ENCODE measurements at places on chromosomes 6 and 20.

DNA sequence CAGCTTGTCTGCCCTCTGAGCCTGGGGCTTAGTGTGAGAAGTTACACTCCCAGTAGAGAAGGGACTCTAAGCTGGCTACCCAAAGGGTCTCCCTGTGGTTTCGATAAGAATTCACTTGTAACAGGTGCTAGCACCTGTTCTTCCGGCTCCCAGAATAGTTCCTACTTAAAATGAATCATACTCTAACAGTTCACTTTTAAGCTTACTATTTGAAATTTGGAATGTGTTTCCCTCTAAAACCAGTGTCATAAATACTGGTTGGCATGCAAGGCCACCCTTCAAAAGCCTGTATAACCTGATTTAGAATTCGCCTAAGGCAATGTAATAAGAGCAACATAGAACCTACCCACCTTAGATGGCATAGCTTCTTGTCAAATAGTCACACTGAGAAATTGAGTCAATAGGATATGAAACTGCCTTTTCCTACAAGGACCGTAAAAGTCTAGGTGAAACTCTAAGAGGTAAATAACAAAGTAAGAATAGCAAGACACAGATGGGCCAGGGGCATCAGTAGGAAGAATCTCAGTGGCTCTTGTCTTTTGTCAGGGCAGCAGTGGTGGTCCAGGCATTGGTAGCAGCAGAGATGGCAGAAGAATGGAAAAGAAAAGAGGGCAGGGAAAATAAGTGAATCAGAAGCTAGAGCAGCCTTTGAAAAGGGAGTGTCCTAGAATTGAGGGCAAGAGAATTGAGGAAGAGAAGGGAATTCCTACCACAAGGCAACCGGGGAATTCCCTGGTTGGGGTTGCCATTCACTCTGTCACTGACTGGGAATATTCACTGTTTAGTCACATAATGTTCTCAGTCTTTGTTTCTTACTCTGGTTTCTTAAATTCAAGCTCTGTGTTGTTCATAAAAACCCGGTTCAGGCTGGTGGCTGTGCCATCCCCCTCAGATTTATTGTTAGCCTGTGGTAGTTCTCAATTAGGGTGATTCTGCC is 91.5 kb downstream of the HIVEP2 start:
- no peak for DNase-seq

- DNase-seq, result no peak
These were observed 53.3 kb downstream of the MYB start for GRCh38 chr6:135234492-135234780.

DNA sequence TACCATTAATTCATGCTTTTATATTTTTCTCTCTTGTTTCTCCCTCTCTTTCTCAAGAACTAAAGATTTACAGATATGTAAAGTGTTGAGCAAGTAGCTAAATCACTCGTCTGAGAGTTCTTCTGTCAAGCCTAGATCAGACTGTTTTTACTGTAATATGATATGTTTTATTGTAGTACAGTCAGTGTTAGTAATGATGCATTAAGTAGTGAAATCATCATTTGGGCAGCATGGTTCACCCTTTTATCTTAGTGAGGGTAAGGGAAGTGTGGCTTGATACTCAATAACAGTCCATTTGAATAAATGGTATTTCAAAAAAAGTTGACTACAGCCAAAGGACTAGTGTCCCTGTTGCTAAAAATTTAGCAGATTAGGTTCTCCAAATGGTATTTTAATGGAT is 9.2 kb downstream of the CYB5R4 start:
- DNase-seq, result no peak

DNA sequence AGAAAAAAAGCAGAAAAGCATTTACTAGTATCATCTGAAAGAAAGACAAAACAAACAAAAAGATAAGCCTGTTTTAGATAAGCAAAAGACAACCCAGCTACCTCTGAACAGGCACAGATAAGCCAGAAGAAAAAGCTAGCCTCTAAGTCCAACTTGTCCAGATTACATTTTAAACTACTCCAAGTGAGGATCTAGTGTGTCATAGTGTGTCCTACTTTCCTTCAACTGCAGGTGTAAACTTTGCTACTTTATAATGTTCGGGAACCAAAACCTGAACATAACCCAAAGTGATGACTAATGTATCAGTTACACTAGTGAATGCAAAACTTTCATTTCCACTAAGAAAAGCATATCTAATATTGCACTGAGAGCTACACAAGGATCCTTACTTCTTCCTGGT is 19.5 kb downstream of the ADNP start:
- no peak for DNase-seq

DNA sequence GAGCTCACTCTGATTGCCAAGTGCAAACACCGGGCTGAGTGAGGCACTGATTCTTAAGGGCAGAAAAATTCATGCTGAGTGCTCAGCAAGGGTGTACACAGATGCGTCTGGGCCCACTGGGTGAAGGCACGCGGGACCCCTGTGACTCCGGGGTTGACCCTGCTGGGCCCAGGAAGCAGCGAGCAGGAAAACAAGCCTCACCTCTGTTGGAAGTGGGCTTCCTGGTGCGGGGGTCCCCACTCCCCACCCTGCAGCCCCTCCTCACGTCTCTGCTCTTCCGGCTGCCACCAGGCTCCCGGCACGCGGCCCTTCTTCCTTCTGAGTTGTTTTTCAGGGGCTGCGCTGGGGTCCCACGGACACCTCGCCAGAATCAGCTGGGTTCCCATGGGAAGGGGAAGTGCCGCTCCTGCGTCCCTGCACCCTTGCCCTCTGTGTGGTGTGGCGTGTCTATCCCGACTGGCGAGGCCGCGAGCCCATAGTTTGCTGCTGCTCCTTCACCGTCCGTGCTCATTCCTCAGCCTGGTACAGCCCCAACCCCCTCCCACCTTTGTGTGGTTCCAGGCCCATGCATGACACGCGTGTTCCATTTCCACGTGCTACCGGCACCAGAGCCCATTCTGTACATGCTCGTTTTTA is 80.6 kb upstream of the BHLHE23 start:
- DNase-seq, result peak; percentile 64

GRCh38 chr6:103505155-103505518 is 1354.6 kb downstream of the HACE1 start:
- no peak for DNase-seq

All from coronary artery (tissue), 2 donors.